ENCODE measurements at places on chromosomes 7 and 10.
A peak's percentile ranks its signal among the peaks of the same experiment; 100 is the strongest.

DNA sequence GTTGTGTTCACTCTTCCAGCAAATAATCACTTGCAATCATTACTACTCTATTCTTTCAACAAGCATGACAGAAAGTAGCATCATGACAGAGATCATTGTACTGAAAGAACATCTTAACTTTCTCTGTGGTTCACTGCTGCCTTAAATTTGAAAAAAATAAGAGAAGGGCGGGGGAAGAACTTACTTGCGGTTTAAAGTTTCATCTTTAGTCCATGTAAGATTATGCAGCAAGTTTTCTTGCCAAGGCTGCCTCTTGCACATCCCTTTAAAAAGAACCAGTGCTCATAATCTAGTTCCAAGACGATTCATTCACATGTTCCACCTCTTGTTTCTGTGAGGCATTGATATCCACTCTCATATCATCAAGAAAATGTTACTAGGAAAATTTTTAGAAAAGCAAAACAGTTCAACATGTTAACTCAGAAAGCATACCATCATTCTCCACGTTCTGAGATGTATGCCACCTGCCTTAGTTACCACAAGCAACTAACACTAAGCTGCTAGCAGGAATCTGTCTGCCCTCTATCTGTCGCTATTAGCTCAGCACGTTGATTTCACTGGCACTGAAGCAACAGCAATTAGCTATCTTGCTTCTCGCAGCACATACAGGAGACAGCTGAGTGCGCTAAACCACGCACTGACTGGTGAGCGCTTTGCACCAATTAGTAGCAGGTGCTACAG is at the start of gene PCDH15:
TSS of gene PCDH15 (minus strand) at position 491 of the 681 bp plus-strand sequence. CDS start 136,969 bp downstream, outside the sequence.
- peak; percentile 50 for DNase-seq

DNA sequence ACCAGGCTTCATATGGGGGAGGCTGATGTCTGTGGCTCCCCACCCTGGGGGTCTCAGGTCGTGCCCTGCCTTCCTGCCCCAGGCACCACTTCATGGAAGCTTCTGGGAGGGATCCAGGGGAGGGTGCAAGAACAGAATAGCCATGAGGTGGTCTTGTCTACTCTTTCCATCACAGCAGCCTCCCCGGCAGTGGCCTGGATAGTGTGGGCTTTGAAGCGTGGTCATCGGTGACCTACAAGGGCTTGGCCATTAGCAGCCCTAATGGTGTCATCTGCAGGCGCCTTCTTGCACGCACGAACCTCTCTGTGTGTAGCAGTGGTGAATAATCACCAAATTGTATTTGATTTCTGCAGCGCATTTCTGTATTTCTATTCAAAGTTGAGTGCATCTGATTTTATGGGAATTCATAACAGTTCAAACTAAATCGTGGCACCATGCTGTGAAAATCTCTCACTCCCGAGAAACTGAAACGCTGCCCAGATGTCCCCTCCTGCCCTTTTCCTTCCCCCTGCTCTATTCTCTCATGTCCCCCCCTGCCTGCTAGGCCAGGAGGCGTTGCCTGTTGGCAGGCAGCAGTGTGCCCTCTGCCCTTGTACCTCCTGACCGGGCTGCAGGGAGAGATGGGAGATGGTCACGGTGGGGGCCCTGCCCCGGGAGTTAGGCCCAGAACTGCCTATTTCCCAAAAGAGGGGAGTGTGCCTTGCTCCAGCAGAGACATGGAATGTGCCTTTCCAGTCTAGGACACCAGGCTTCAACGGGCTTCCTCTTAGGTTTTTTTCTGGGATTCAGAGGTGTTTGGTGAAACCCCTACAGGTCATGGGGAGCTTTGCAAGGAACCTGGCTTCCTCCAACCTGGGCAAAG is 34.8 kb downstream of the CDH23 start:
- DNase-seq, result no peak

DNA sequence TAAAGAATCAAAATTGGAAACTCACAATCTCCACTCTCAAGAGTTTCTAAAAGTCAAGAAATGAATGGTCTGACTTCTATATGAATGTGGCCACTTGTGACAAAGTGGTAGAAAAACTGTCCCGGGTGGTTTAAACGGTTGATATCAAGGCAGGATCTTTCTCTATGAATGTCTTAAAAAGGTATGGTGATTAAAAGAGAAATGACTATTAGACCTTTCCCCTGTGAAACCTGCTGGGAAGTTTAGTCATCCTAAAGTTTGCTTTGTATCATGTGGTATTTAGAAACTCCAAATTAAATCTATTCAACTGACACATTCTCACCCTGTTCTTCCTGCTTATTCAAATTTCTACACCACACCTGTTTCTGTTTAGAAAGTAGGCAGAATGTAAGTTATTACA is 492.5 kb downstream of the XPNPEP1 start:
- no peak for DNase-seq

DNA sequence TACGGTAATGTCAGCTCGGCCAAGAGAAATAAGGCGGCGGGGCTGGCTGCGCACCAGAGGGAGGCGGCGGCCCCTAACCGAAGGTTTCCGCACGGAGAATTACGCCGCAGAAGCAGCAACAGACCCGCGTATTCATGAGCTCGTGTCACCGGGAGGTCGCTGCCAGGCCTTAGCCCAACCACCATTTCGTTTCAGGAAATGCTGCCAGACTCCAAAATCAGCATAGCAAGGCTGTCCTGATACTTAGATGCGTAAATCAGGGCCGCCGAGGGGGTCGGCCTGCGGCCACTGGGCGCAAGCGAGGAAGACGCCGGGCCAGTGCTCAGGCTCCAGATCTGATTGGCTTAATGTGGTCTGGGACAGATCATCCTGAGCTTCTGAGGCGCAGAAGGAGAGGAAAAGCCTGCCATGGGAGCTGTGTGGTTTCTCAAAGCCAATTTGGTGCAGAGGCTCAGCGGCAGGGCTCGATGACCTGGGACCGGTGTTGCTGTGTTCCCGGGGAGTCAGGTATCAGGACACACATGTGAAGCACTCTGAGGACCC is 247.9 kb downstream of the BAMBI start:
- no peak for DNase-seq

DNA sequence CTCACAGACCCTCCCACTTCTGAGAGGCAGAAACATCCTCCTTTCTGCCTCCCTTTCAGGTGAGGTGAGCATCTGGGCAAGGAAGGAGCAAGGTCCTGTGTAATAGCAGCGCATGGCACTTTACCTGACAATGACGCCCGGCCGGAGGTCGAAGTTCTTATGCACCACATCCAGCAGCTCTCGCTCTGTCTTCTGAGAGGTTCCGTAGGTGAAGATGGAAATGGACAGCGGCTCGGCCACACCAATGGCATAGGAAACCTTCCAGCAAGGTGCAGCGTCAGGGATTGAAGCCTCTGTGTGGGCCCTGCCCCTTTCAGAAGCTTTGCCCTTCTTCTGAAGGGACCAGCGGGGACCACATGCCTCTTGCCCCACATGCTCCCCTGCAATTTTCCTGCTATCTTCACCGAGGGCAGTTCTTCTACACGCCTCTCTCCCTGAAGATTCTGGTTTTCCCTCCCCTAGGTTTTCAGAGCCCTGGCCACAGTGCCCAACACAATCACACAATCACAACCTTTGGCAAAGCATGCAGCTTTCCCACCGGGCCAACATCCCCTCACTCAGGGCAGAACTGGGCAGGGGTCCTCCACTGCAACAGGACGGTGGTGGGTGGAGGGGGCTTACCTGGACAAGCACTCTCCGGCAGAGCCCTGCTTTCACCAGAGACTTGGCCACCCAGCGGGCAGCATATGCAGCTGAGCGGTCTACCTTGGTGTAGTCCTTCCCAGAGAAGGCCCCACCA is 14.9 kb downstream of the MAT1A start:
- no peak for DNase-seq

DNA sequence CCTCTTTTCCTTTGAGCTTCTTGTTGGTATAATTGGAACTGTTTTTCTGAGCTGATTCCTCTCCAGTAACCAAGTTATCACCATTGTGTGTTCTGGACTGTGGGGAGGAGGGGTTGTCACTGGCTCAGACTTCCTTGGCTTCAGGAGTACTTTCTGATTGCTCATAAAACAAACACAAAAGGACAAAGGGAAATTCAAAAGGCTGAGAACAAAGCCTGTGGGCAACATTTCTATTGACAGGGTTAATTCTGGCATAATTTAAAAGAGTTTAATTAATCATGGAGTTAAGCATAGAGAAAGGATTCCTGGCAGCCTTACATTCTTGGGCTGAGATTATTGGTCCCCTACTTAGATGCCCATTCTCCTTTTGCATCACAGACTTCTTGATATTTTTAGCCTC is 222.9 kb upstream of the KMT2E start:
- peak; percentile 53 for DNase-seq

- no peak for DNase-seq
These were observed 60.1 kb downstream of the DENND11 start for GRCh38 chr7:141641876-141642275.

- peak; percentile 45 for DNase-seq
These were observed 32.5 kb upstream of the EPC1 start for GRCh38 chr10:32379318-32379949.

DNA sequence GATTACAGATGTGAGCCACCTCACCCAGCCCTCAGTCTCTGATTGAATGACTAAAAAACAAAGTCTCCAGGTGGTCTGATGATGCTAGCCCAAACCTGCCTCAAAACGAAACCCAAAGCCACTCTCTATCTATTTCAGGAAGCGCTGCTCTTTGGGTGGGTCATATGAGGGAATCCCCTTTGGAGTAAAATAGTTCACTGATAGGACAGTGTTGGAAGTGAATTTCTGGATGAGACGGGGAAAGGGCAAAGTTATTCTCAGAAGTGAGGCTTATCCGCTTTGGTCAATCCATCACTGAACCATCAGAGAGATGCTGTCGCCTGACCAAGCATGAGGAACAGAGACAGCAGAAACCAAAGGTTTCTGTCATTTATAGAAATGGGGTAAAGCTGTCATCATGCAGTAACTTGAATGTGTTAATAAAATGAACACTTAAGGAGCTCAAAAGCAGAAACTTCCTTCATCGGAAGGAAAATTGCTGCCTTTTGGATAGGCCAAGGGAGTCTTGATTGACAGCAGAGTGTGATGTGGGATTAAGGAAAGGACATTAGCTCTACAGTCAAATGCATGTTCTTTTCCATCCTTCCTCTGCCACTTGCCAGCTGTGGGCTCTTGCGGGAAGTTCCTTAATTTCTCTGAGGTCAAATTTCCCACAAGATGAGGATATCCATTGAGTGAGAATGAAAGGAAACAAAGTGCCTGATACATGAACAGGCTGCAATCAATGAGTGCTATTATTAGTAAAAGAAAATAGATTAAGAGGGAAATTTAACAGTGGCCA is 64.9 kb upstream of the C1QL3 start:
- DNase-seq, result no peak

GRCh38 chr10:8301831-8302230 is 247.3 kb downstream of the GATA3 start:
- peak; percentile 43 for DNase-seq

Data from HAP-1 (cell line).